Bone marrow (tissue), 2 donors: ENCODE measurements at places on chromosomes 6 and 20.
A peak's percentile ranks its signal among the peaks of the same experiment; 100 is the strongest.

- DNase-seq = no peak
Observed at GRCh38 chr6:141248021-141248799, 884.5 kb upstream of the GJE1 start.

DNA sequence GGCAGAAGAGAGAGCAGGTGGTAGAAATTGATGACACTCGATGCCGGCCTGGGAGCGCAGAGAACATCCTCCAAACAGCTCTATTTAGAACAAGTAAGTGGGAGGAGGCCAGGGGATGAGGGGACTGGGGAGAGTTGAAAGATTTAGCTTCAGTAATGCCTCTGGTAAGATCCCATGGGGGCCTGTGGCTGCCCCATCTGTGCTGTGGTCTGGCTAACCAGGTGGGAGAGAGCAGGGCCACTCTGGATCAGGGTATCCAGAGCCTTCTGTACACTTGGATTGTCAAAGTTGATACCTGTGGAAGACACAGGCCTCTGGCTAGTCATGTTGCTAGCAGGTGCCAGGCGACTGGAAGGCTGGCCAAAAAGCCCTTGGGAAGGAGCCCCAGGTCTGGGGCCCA, 27.6 kb downstream of the NCOA5 start:
- DNase-seq = no peak

- DNase-seq = no peak
Observed at GRCh38 chr20:63280371-63280770, 7.8 kb downstream of the ARFGAP1 start.

DNA sequence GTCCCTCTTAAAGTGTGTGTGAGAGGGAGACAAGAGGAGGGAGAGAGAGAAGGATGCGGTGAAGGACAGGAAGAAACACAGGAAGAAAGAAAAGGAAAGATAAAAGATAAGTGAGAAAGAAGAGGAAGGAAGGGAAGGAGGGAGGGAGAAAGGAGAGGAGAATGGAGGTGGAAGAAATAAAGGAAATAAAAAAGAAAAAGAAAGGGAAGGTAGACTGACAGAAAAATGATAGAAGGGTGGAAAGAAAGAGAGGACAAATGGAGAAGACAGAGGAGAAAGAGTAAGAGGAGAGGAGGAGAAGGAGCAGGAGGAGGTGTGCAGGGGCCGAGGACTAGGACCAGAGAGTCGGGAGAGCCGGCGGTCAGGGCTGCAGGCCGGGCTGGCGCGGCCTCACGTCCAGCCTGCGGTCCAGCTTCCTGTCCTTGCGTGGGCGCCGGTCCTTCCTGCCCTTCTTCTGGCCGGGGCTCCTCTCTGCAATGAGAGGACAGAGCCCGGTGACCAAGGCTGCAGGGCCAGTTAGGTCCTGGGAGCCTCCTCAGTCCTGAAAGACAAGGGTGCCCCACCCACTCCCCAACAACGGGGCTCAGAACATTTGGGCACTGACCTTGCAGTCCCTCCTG, 42.0 kb downstream of the RSPO4 start:
- DNase-seq = no peak

GRCh38 chr6:71334768-71335167, 46.2 kb downstream of the OGFRL1 start:
- DNase-seq = no peak

DNA sequence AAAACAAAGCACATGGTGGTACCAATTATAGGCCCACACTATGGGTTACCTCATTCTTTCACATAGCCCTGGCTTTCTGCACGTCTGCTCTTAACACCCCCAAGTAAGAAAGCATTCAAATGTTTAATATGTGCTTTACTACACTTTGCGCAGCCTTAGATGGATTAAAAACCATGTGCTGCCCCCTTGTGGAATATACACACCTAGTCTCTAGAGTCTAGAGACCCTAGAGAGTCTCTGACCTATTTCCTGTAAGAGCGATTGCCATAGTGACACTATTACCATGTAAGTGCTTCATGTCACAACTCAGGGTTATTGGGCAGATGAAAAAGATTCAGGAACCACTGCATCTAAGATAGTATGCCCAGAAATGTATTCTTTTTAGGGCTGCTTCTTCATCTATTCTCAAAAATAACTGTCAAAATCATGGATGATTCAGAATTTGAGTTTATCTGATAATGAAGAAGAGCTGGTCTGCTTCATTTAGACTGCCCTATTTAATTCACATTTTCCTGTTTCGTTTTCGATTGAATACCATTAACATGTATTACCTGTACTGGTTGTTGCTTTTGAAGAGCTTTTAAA, 186.3 kb downstream of the ADGB start:
- DNase-seq = peak; percentile 62
